Cortex of kidney (tissue), 1 donor: ENCODE measurements at places on chromosomes 11 and 22.

DNA sequence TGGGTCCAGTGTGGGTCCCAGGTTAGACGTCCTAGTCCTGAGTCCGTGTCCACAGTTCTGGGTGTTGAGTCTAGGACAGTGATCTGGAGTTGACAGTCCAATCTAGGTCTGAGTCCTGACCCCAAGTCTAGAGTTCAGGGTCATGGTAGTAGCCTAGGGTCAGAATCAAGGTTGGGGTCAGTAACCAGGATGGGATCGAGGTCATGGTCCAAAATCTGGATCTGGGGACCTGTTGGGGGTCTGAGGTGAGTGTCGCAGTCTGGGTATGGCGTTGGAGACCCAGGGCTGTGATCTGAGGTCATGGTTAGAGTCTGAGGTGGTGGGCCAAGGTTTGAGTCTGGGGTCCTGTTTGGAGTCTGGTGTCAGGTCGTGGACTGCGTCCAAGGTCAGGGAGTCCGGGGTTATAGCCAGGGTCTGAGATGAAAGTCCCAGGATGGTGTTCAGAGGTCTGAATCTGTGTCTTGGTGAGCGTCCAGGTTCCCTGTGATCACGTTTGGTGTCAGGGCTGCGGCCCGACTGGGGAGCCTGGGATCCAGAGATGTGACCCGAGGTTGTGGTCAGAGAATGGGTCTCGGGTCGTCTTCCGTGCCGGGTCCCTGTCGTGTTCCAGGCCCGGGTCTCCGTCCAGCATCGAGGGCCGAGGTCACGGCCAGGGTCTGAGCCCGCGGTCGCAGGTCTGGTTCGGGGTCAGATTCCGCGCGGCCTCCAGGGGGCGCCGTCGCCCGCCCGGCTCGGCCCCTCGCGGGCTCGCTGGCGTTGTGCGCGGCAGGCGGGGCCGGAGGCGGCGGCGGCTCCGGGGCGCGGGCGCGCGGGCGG is 432 bp upstream of the GRK2 start:
- no peak for DNase-seq

DNA sequence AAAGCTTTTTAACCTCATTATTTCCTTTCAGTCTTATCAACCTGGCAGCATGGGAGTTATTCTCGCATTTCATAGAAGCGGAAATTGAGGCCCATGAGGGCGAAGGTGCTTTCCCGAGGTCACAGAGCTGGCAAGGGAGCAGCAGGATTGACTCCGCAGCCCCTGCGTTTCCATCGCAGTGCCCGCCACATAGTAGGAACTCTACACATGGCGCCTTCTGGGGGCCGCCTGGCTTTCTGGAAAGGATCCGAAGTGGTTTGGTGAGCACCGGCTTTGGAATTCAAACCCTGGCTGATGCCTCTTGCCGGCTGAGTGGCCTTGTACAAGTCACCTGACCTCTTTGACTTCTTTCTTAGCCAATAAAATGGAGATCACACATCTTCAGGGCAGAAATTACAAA is 93.4 kb downstream of the CEP164 start:
- DNase-seq = no peak

DNA sequence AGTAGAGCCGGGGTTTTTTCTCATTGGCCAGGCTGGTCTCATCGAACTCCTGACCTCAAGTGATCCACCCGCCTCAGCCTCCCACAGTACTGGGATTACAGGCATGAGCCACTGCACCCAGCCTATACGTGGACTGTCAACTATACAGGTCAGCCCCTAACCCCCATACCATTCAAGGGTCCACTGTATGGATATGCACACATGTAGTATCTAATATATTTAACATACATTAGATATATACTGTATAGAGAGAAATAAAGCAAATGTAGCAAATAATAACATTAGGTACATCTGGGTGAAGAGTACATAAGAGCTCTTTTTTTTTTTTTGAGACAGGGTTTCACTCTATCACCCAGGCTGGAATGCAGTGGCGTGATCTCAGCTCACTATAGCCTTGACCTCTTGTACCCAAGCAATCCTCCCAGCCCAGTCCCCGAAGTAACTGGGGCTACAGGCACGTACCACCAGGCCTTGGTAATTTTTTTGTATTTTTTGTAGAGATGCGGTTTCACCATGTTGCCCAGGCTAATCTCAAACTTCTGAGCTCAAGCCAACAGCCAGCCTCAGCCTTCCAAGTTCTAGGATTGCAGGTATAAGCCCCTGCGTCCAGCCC is 1.5 kb upstream of the ATP5MGL start:
- DNase-seq = no peak

GRCh38 chr11:101436511-101437142 is 147.2 kb downstream of the TRPC6 start:
- DNase-seq = no peak

DNA sequence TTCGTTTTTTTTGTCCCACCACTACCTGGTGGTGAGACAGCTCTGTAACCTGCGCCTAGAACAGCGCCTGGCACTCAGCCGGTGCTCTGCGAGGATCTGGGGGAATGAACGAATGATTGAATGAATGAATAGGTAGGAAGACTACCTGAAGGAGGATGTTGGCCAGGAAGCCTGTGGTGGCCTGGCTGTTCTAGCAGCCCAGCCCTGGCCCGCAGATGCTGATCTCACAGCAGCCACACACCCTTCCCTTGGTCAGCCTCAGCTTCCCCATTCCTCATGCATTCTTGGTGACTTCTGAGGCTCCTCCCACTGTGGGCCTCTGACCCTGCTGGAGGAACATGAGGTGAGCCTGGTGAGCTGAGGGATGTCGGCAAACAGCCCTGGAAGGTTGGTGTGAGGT is 3.7 kb downstream of the TRPM5 start:
- no peak for DNase-seq

GRCh38 chr11:57306940-57307565 is 17.7 kb downstream of the TNKS1BP1 start:
- DNase-seq = no peak
